Thymus (tissue), 14 donors: ENCODE measurements at places on chromosomes 7 and 10. TPM values are rescaled to one million over a fixed set of nuclear protein-coding genes. Genes with fewer than 3 reads are reported as not detected.

- no peak for DNase-seq
Observed at GRCh38 chr7:143042159-143042789, 9.9 kb upstream of the OR6V1 start.

- DNase-seq, result no peak
Observed at GRCh38 chr7:51025668-51026067, 243.0 kb upstream of the GRB10 start.

DNA sequence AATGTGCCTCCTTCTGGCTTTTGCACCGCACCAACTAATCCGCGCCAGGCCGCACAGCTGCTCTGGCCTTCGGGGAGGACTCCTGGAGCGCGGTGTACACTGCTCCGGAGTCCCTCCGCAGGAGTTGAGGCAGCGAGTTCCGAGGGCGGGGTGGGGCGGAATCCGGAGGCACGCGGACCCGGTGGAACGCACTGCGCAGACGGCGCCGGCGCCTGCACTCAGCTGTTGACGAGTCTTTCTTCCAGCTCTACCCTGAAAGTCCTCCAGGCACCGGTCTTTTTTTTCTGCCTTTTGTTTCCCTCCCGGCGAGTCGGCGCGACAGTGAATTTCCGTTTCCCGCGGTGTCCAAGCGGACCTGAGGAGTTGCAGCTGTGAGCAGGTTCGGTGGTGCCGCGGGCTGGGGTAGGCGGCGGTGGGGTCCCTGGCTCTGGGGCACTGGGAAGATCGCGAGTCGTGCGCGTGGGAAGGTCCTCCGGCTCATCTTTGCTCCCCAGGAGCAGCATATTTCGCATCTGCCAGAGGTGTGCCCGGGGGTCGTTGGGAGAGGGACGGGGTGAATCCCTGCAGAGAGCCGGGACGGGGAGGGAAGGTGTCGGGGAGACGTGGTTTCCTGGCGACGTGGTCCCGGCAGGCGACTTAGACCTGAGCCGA lies 44.1 kb downstream of the SFTPD start:
- peak; percentile 49 for DNase-seq

DNA sequence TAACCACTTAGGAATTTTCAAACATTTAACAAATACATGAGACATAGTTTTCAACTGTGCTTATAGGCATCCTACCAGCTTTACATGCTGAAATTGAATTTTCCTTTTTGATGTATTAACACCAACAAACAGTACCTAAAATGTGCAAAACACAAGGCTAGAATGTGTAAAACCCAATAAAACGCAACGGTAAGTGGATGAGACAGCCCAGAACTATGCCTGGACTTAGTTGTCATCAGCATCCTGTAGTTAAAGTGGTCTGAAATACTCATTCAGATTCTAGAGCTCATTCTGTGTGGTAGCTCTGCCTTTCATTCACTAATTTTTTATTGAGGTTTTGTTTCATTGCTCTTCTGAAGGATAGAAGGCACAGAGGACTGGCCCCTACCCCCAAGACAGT lies 137.1 kb downstream of the BMPER start:
- DNase-seq, result no peak

DNA sequence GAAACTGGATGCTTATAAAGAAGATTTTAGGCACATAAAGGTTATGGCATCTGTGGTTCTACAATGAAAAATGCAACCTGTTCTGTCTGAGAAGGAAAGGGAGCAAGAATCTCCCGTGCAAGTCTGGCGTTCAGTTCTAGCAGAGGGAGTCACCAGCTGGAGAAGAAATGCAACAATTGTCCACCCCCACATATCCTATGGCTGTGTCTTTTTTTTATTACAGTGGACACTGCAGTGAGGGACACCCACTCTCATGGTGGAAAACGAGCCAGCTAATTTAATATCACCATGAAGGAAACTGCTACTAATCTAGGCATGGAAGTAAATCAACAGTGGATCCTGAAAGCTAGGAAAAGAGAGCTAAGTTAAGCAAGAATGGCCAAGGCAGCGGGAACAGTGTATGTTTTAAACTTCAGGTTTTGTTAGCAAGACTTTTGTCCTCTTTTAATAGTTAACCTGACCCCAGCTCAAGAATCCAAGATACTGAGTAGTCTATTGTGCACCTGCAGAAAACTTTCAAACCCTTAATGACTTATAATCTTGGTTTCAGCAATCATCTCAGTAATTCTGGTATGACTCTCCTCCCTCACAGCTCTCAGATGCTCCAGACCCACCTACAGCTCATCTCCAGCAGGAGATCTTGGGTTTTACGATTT lies 149.3 kb downstream of the FGFR2 start:
- DNase-seq, result no peak

DNA sequence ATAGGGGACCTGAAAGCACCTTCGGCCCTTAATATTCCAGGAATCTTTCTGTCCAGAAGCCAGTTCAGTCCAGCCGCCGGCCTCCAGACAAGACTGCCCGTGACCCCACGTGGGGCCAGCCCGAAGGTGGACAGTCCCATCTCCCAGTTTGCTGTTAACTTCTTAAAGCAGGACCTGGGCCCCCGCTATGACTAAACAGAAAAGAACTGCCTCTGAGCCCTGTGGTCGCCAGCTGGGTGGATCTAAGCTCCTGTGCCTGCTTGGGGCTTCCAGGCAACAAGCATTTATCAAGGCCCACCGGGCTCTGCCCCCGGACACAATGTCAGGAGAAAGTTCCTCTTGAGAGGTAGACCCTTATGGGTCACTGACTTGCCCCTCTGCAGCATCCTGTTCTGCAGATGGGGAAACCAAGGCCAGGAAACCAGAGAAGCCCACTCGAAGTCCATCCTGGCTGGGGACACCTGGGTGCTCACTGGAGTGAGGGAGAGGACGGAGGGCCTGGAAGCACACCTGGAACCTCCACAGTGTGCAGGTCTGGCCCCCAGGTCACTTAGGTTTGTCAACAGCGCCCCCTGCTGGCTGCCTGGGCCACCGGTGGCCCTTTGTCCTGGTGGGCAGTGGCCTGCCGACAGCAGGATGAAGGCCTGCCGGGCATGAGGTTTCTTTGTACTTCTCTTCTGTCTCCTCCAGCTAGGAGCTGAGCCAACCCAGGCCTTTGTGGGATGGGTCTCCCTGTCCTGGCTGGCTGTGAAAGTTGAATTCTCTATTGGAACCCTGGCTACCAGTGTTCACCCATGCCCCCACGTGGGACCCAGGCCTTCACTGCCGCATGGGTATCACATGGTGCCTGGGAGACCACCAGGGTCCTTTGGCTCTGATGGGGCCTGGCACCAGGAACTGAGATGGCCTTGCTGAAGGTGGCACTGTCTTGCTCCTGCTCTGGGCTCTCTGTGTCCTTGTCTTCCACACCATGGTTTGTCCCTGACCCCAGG lies 128.0 kb downstream of the ZMIZ1 start:
- peak; percentile 69 for DNase-seq

GRCh38 chr10:80553436-80553835 lies 15.7 kb downstream of the SH2D4B start:
- no peak for DNase-seq

DNA sequence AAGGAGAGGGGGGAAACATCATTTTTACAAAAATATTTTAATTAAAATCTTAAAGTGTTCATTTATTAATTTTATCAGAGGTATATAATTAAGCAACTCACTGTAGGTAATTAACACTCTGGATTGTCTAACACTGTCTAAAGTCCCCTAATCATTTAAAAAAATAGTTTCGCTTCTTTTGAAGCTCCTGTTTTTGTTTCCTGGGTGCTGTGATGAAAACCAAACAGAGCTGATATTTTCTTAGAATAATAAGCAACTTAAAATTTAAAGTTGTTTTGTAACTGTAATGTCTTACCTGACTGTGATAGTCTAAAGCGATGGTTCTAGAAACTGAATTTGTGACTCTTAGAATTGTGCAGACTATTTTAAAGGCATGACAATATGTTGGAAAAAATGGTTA lies 961.0 kb downstream of the GATA3 start:
- no peak for DNase-seq

DNA sequence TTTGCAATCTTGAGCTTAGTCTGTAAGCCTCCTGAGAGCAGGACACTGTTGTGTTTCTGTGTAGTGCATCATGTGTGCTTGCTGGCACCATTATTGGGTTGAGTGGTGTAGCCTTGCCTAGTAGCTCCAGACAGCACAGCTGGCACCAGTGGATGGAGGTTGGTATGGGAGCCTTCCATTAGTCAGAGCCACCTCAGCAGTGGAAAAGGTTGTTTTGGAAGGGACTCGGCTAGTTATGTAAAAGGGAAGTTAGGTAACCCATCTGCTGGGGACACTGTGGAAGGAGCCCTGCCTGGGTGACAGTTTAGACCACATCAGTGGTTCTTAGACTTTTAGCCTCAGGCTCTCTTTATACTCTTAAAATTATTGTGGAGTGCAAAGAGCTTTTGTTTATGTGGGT lies 16.3 kb downstream of the MINDY4 start:
- no peak for DNase-seq

GRCh38 chr7:2966466-2967078 lies 77.1 kb downstream of the CARD11 start:
- no peak for DNase-seq

GRCh38 chr7:110407706-110408105 lies 683.2 kb upstream of the LRRN3 start:
- no peak for DNase-seq

DNA sequence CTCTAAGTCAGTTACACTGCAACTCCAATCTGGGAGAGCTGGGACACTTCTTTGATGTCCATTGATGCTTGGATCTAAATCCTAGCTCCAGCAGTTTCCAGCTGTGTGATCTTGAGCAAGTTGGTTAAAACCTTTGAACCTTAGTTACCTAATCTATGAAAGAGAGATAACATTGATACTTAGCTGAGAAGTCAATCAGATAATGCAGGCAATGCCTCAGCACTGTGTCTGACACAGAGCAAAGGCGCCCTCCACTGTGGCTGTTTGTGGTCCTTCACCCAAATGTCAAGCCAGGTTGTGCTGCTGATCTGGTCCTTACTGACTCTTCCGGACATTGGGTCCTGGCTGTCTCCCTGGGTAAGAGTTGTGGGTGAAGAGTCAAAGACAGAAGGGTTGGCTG lies 20.2 kb downstream of the DNTT start:
- no peak for DNase-seq

GRCh38 chr7:134031835-134032617 lies 95.1 kb upstream of the LRGUK start:
- DNase-seq, result no peak

DNA sequence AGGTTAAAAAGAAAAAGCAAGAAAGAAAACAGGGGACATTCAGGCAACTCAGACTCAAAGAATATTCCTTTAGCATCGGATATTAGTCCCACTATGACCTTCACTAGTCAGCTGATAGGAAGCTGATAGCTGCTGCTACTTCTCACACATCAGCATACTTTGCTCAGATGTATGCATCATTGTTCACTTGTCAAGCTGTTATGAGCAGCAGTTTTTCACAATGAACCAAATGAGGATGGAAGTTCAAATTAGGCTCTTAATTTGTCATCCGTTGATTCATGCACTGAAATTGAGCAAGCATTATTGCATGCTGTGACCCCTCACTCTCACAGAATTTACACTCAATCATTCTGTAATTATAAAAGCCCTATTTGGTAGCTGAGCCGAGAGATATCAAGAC lies 257.7 kb downstream of the SNX13 start:
- DNase-seq, result no peak

DNA sequence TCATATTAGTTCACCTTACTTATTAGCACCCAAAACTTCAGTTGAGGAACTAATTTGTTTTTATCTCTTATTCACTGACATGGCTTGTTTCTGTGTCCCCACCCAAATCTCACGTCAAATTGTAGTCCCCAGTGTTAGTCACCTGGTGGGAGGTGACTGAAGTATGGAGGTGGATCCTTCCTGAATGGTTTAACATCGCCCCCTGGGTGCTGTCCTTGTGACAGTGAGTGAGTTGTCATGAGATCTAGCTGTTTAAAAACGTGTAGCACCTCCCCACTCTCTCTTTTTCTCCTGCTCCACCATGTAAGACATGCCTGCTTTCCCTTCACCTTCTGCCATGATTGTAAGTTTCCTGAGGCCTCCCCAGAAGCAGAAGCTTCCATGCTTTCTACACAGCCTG lies 75.0 kb upstream of the HECTD2 start:
- DNase-seq, result no peak

- no peak for DNase-seq
Observed at GRCh38 chr7:5339955-5340354, 57.2 kb downstream of the SLC29A4 start.

DNA sequence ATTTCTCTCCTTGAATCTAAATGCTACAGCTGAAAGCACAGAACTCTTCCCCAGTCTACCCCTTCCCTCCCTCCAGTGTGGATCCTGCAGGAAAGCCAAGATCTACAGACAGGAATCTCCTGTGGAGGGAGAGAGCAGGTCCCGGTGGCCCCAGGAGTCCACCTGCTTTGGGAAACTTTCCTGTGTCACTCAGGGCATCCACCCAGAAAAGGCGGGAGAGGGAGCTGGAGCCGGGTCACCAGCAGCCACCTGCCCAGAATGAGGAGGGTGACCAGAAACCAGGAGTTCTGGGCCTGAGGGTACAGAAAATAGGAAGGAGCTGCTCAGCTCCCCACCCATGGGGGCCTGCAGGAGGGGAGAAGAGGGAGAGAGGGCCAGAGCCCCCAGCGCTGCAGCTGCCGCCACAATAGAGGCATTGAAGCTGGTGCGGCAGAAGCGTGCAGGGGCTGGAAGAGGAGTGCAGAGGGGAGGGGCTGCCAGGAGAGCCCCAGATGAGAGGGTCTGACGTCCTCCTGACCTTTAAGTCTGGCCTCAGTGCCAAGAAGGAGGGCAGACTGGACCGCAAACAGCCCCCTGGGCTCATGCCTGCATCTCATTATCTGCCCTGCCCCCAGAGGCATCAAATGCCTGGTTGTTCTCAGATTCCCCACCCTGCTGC lies 56.3 kb upstream of the TMEM72 start:
- no peak for DNase-seq

GRCh38 chr10:52729271-52730104 lies 43.1 kb downstream of the MBL2 start:
- DNase-seq, result no peak

DNA sequence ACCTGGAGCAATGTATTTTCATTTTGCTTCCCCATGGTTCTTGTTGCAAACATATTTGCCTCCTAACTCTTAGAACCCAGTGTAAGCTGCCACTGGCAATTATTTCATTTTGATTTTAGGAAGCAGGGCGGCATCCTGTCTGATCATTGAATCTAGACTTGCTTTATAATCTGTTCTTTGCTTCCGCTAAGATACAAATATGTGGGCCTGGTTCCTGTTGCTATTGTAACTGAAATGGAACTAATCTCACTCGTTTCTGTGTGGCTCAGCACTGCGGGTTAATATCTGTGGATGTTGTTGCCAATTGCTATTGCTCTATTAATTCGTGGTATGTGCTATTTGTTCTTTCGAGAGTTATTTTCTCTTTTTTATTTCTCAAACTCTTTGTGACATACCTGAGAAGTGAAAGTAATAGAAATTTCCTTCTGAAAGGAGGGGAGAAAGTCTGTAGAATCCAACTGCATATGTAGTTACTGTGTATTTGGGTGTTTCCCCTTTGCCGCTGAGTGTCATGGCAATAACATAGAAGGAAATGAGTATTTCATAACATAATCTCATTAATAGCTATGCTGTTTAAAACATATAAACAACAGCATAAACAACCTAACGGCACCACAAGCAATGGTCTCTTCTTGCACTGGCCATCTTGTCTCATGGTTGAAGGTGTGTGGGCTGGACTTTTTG lies 62.4 kb downstream of the FZD1 start:
- DNase-seq, result no peak

SPDYE5 gene
- total RNA-seq, result 0.05 TPM

PTF1A gene
- not detected for total RNA-seq

ADGRA1 gene
- total RNA-seq, result not detected

VPS50 gene
- 26.7 TPM for total RNA-seq

ZNF853 gene
- total RNA-seq, result 2.8 TPM

ZPBP gene
- 0.14 TPM for total RNA-seq

SORCS1 gene
- total RNA-seq, result 3.6 TPM

CACNA2D1 gene
- 8.4 TPM for total RNA-seq
